Ascending aorta (tissue), 2 donors: ENCODE measurements at places on chromosomes 6 and 20. TPM values are rescaled to one million over a fixed set of nuclear protein-coding genes. Genes with fewer than 3 reads are reported as not detected.

Gene VEGFA
- total RNA-seq: 110 TPM

Gene RGS17
- total RNA-seq: not detected

Gene FAM50B
- 8.1 TPM for total RNA-seq

Gene SIRPG
- total RNA-seq: not detected

Gene NEU1
- total RNA-seq: 21.6 TPM

DNA sequence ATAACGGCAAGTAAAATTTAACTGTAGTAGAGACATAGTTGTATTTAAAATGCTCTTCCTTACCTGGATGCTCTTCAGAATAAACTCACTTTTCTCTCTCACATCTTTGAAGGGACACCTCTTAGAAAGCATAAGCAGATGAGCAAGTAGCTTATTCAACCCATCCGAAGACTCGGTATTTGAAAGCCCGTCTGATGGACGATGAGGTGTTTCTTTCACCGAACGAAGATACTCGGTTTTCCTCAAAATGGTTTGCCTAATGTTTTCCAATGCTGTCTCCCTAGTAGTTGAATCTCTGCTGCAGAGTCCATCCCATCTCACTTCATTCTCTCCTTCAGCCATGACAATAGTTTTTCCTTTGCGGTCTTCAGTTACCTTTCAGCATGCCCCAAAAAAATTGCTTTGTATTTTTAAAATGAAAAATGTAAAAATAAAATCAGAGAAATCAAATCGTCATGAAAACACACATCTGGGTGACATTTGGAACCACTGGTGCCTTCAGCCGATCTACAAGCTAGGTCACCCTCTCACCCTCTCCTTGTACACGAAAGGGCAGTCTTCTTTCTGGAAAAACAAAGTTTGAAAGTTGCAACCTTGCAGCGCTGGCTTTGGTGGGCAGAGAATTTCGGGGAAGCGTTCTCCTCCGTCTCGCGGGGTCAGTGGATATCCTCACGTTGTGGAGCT is 772 bp downstream of the SESN1 start:
- peak overlapping the region; percentile 64 for H3K4me3 ChIP-seq
- no peaks in the 10 kb centered on the region for H3K36me3 ChIP-seq
- H3K4me1 ChIP-seq: peaks cover 16% of the 10 kb centered on the region
- H3K27me3 ChIP-seq: no peaks in the 10 kb centered on the region
- H3K27ac ChIP-seq: peak overlapping the region; percentile 95
- no peak for DNase-seq

GRCh38 chr6:107080036-107080435 is 35.3 kb downstream of the BEND3 start:
- H3K27ac ChIP-seq: no peak overlapping the region
- no peak overlapping the region for H3K4me3 ChIP-seq
- H3K36me3 ChIP-seq: peaks cover 5% of the 10 kb centered on the region
- H3K4me1 ChIP-seq: no peaks in the 10 kb centered on the region
- no peaks in the 10 kb centered on the region for H3K27me3 ChIP-seq
- peak; percentile 12 for DNase-seq

- no peak overlapping the region for H3K27ac ChIP-seq
- no peak overlapping the region for H3K4me3 ChIP-seq
- no peaks in the 10 kb centered on the region for H3K27me3 ChIP-seq
- no peaks in the 10 kb centered on the region for H3K4me1 ChIP-seq
These were observed 24.6 kb downstream of the HBS1L start for GRCh38 chr6:135030056-135030473.

DNA sequence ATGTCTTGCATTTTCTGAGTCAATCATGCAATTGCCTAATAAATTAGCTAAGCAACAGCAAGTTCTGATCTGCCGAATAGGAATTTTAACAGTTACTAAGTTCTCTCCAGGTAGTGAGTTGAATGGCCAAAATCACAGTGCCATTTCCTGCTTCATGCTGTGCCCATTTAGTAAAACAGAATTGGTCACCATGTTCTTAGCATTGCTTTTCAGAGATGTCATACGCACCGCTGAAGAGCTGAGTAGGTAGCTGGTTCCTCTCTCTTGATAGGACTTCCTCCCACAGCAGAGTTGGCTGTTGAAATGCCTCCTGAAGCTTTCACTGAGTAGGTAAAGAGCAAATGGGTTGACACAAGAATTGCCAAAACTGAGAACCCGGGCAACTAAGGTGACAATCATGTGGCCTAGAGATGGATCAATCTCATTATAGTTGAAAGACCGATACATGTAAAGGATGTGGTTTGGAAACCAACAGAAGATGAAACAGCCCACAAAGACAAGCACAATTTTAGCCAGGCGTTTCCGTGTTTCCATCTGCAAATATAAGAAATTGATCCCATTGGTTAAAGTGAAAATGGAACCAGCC is 57.1 kb upstream of the GJE1 start:
- no peaks in the 10 kb centered on the region for H3K4me1 ChIP-seq
- H3K27me3 ChIP-seq: no peaks in the 10 kb centered on the region
- no peak overlapping the region for H3K27ac ChIP-seq
- H3K36me3 ChIP-seq: no peaks in the 10 kb centered on the region
- no peak overlapping the region for H3K4me3 ChIP-seq
- no peak for DNase-seq

DNA sequence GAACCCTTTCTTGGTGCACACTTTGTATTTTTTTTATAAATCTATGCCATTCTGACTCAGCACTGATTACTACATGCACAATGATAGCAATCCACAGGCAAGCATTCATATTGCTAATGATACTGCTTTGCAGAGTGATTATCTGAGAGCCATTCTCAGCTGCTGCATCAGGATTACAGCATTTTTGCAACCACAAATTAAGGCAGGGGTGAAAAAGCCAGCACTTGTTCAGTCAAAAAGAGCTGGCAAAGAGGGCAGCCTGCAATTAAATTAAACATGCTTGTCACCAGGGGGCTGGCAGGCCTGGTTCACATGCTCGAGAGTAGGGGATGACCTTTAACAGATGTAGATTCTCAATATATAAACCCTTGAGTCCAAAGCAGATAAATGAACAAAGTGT is 40.7 kb upstream of the SLC17A4 start:
- no peaks in the 10 kb centered on the region for H3K27me3 ChIP-seq
- no peak for DNase-seq
- H3K4me3 ChIP-seq: no peak overlapping the region
- H3K36me3 ChIP-seq: no peaks in the 10 kb centered on the region
- H3K4me1 ChIP-seq: no peaks in the 10 kb centered on the region
